ENCODE measurements at places on chromosomes 2 and 18.

- DNase-seq, result no peak
Observed at GRCh38 chr2:122635686-122636085, 880.2 kb downstream of the TSN start.

DNA sequence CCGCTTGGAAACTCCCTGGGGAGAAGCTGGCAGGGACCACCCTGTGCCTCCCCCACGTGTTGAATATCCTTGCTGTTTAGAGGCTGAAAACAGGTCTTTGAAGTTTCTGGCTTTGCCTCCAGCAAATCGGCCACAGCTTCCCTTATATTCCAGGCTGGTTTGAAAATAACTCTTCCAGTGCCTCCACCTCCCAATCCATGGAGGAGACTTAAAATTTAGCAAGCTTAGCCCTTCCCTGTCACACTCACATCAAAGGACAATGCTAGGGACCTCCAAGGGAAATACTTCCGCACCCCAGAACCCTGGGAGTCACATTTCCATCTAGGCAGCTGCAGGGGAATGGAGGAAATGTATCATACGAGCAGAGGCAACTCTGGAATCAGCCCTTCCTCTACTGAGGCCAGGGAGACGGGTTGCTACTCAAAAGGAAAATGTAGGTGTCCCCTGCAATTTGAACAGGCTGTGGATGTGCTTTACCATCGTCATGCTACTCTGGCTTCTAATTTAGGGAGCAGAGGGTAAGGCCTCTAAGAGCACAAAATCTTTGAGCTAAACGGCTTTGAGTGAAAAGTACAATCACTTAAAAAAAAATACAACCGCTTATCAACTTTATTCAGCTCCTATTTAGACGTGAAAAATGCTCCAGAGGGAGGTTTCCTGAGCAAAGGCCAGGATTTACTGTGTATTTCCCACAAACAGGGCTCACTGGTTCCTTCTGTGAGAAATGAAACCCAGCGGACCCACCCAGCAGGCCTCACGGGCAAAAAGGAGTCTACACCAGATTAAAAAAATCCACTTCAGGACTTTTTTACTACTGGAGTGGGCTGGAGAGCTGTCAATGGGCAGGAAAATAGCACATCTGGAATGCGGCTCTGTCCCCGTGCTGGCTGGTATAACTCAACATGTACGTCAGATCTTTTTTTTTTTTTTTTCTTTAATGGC lies 49.4 kb upstream of the PKDCC start:
- DNase-seq, result no peak

- no peak for DNase-seq
Observed at GRCh38 chr2:205511221-205511620, 171.1 kb upstream of the NRP2 start.

DNA sequence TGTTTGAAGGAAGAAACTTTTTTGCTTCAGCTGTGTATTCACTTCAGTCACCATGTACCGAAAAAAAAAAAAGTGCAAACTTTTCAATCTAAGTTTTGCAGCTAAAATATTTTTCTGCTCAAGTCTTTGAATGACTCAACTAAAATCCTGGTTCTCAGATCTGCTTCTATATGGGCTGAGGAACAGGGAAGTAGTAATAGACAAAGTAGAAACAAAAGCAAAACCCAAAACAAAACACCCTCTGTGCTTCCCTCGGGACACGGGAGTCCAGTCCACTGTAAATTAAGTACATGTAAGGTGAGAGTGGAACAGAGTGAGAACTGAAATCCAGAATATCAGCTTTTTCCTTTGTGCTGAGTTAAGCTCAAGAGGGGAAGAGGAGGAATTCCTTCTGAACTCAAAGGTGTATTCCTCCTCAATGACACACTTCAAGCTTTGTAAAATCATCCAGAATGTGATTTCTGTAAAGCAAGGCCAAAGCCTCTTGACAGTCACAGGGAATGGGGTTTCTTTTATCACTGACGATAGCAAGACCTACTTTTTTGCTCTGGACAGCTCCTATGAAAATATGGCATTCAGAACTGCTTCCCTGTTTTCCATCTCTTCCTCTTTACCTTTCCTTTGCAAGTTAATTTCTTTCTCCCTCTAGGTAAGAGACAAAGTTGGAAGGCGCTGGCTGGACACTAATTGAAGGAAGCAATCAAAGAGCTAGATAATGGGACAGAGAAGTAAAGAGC lies 433.5 kb upstream of the MMADHC start:
- DNase-seq, result no peak

DNA sequence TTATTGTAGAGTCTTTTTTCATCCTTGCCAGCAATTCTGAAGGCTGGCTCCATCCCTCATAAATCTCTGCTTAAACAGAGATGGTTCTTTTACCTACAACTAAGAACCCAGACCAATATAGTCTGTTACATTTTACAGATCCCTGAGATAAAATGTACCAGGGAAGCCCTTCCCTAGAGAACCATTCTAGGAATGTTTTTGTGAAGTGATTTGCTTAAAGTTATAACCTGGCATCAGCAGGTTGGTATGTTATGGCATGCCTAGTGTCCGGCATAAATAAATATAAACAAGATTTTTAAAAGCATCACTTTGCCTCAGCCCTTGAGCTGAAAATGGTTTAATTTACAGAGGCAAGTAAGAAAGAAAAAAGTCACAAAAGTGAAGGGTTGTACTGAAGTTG lies 18.5 kb upstream of the NPAS2 start:
- no peak for DNase-seq

- DNase-seq, result no peak
Observed at GRCh38 chr18:8937160-8938094, 165.1 kb upstream of the NDUFV2 start.

- DNase-seq, result no peak
Observed at GRCh38 chr2:102737431-102737830, 24.4 kb upstream of the TMEM182 start.

- DNase-seq, result no peak
Observed at GRCh38 chr2:38634684-38635083, 31.2 kb upstream of the GALM start.

DNA sequence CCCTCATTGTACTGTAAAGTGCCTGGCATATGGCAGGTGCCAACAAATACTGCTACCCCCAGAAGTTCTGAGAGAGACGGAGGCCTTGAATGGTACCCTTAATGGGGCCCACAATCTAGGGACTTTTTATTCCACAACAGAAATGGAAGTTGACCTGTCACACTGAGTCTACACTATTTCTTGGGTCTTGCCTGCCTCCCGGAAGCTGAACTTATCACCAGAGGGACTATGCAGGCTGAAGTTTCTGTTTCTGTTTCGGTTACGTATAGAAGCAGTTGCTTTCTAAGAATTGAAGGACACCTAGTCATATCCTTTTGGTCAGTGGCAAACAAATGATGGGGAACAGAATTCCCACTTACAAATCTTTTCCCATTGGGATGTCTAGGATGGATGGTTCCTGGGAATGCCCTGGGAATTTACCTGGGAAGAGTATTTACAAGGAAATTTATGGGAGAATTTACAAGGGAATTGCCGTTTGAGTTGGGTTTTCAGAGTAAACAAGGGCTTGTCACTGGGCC lies 74.2 kb downstream of the HS1BP3 start:
- no peak for DNase-seq

GRCh38 chr2:74835831-74836674 lies 2.1 kb downstream of the HK2 start:
- DNase-seq, result no peak

DNA sequence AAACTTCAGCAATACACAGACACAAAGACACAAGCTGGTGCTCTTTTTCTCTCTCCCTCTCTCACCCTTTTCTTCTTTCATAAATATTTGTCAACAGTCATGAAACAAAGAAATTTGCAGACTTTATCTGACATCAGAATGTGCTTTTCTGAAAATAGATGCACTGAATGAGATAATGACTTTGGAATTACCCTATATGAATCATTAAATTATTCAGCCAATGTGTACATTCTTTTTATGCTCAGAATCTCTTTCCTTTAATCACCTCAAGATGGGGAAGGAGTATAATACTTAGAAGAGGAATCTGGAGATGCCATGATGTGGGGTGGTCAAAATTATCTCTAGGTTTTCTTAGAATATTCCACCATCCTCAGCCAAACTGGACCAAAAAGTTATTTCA lies 289.9 kb downstream of the LRRTM1 start:
- DNase-seq, result no peak

GRCh38 chr2:44668336-44668735 lies 273.2 kb upstream of the SIX3 start:
- DNase-seq, result no peak

DNA sequence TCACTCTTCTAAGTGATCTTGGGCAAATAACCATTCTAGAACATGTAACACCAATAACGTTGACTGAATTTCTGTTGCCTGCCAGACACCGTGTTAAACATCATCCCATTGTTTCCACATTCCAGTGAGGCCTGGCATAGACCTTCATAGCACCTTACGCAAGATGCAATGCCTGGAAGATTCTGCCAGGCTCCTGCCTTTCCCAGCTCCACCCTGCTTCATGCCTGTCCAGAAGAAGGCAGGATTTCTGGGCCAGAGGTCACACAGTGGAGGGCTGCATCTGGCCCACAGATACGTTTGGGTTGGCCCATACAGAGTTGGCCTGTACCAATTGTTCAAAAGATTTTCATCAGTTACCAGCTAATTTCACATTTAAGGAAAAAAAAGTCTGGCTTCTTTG lies 46.3 kb downstream of the EN1 start:
- no peak for DNase-seq

GRCh38 chr18:13211534-13211933 lies 7.0 kb upstream of the LDLRAD4 start:
- no peak for DNase-seq

DNA sequence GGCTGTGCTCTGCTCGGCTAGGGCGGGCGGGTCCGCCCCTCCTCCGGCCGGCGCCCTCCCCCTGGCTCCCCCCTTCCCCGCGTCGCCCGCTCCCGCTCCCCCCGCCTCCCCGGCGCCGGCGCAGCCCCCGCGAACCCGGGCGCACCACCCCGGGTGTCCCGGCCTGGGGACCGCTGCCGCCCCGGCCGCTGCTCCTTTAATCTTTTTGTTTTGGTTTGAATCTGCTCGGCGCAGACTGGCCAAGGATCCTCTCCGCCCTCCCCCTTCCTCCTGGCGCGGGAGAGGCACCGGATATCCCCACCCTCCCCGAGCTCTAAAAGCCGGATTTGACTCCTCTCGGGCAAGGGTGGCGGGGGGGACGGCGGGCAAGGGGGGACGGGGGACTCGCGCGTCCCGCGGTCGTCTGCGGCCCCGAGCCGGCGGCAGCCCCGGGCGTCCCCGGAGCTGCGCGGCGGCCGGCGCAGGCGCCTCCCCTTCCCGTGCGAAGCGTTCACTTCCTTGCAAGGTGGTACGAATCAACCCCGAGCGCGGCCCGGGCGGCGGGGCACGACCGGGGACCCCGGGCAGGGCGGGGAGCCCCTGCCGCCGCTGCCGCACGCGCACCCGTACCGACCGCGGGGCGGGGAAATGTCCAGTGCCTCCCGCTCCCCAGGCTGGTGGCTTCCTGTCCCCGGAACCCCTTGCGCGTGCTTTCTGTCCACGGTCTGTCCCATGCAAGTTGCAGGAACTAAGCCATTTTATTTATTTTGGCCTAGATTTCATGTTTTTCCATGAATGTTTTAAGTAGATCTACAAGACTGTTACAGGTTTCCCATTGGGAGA lies at the start of gene PTGR3:
PTGR3 (minus strand) TSS at position 11 of the 822 bp plus-strand sequence. CDS start 81 bp downstream, outside the sequence.
- peak; percentile 43 for DNase-seq

DNA sequence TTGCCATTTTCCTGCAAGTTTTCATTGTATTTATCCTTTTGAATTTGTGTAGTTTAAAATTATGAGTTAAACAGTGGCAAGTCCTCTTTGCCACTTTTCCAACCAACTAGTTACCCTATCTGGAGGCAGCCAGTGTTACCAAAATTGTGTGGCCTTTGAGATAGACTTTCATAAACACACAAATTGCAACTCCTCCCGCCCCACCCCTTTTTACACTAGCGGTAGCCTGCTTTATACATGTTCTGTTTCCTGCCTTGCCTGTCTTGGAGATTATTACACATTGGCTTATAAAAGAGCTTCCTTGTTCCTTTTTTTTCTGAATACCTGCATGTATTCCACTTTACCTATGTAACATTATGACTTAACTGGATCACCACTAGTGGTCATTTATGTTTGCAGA lies 56.5 kb downstream of the RPIA start:
- DNase-seq, result no peak

Measured in amniotic stem cell (primary cell).